Aorta (tissue), 5 donors: ENCODE measurements at places on chromosomes 2 and 18.

GRCh38 chr2:65443509-65444186 lies 11.2 kb upstream of the SPRED2 start:
- DNase-seq = no peak

DNA sequence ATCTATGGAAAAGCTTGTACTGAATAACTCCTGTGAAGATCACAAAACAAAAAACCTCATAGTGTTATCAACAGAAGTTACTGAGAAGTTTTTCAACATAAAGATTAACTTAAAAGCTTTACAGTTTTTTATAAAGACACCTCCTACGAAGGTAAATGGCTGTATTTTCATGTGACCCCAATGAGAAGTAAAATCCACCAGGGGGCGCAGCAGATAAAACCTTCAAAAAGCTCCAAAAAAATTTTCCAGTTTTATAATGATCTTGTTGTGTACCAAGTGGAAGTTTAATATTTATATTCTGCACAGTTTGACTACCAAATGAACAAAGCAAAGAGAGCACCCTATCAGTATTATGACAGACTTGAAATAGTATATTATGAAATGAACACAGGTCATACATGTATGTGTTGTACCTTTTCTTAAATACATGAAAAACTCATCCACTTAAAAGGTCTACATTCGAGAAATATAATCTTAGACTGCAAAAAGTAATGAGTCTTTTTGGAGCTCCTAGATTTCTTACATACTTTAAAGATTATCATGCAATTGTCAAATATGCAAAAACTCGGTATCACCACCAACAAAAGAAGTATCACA lies 38.5 kb downstream of the PNO1 start:
- DNase-seq = no peak

DNA sequence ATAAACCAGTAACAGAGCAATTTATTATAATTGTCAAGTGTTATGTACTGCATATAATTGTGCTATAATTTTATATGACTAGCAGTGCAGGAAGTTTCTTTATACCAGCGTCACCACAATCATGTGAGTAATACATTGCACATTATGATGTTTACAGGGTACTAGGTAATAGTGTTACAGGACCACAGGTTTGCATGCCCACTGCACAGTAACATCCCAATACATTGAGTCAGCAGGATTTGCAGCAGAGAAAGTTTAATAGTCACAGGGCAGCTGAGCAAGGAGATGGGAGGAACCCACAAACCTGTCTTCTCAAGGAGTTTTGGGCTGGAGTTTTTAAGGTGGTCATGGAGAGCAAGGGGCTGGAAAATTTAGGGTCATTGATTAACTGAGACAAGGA lies 1042.9 kb upstream of the ACVR2A start:
- DNase-seq = no peak

DNA sequence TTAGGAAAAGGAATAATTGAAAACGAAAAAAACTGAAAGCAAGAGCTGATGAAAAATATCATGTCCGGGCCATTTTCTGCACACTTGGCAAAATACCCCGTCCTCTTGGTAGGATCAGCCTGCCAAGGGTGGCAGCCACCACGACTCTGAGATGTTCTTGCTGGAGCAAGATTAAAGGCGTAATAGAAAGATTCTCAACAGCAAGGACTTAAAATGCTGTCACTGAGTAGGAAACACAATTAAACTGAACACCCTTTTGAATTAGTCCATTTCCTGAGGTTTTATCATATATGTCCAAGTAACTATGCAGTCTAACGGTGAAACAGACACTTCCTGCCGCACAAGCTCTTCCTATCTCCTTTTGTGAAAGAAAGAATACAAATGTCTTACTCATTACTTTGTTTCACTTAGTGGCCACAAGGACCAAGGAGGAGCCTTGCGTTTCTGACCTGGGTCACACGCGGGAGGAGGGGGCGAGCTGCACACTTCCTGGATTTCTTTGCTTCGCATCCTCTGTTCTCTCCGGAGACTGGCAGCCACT lies 222.7 kb downstream of the PIEZO2 start:
- no peak for DNase-seq

- no peak for DNase-seq
These were observed 716.7 kb downstream of the DCDC2C start for GRCh38 chr2:4420032-4420431.

DNA sequence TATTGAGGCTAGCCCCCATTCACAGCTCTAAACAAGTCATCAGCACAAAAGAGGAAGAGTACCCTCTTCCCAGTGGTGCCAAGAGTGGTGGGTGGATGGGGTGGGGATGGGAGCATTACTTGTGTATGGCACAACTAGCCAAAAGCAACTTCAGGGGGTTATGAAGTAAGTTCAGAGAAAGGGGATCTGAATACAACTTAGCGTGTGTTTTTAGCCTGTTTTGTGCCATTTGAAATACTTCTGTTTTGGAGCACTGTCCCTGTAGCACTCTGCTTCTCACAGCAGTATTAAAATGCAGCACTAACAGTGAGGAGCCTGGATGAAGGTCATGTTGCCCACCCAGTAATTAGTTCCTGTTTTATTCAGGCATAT lies 113.5 kb downstream of the CRIM1 start:
- DNase-seq = no peak

GRCh38 chr18:58662118-58662517 lies 9.1 kb upstream of the MALT1 start:
- DNase-seq = no peak

GRCh38 chr2:20370191-20370590 lies 19.5 kb upstream of the PUM2 start:
- DNase-seq = no peak

GRCh38 chr2:104332731-104333130 lies 521.2 kb upstream of the POU3F3 start:
- no peak for DNase-seq
